Left ventricle myocardium superior (tissue), 1 donor: ENCODE measurements at places on chromosomes 3 and 15. TPM values are rescaled to one million over a fixed set of nuclear protein-coding genes. Genes with fewer than 3 reads are reported as not detected.

- no peak for DNase-seq
Measured at GRCh38 chr3:192042116-192042515, 581.2 kb downstream of the PYDC2 start.

- no peak for DNase-seq
Measured at GRCh38 chr15:74222240-74223119, 13.6 kb upstream of the CCDC33 start.

DNA sequence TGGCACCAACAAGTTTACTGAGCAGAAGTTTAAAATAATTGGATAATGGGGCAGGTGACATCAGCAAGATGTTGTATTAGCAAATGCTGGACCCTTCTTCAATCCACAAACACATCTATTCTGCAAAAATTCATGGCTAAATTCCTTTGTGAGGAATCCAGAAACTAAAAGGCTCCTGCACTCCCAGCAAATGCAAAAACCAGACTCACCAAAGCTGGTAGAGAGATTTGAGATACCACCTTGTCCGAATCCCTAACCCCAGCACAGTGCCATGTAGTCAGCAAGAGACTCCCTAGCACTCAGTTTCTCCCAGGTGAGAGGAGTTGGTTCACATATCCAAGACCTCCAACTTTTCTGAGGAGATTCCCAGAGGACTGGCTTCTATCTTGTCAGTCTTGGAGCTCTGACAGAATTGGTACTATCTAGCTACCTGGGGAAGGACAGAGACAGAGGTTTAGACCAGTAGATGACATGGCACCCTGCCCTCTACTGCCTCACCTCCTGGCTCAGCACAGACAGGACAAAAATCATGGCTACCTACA is 21.8 kb downstream of the GREM1 start:
- DNase-seq = no peak

GRCh38 chr3:188937389-188937788 is 234.4 kb upstream of the TPRG1 start:
- DNase-seq = no peak

DNA sequence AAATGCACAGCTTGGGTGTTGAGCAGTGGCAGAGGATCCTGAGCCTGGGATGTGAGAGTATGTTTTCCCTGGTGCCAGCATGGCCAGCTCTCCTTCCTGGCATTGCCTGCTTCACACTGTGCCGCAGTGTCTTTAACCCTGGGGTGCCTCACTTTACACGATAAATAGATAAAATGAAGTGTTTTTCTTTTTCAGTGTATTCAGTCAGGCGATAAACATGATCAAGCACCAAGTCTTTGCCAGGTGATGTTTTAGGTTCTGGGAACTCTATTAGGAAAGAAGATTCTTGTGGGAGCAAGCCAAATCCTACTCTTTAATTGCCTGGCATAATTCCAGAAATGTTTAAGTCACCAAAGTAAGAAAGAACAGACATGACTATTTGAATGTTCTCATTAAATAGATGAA is 14.0 kb downstream of the ABHD6 start:
- DNase-seq = no peak

DNA sequence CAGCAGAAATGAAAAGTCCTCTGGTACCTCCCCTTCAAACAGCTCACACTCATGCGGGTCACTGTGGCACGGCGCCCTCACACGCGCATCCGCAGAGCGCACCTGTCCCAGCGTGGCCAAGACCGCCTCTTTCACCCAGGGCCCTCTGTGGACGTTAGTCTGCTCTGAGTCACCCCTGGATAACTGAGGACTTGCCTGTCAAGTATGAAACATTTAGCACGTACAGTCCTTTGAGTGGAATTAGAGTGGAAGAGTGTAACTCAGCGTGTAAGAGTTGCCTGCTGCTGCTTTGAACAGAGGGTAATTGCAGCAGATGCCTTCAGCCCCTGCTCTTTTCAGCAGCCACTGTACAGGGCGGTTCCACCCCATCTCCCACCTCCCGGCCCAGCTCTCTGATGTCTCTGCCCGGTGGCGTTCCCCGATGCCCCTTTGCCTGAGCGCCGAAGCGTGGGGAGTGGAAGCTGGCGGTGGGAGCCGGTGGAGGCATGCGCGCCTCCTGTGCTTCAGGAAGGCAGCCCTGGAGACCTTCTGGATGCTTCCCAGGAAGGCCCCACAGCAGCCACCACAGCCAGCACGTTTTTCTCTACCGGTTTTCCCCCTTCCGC is 23.0 kb downstream of the CPN2 start:
- DNase-seq = no peak

DNA sequence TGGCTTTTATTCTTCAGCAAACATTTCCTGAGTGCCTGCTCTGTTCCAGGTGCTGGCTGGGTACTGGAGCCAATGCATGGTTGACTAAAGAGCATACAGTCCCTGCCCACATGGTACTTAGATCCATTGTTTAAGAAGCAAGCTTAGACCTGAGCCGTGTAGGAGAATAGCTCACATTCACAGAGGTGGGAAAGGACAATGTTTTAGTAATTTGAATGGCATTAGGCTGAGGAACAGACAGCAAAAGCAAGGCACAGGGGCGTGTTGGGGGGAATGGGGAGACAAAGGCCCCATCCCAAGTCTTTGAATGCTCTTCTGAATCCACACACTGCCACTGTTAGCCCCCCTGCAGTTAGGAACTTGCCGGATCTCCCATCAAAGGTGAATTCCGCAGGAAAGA is 388.2 kb upstream of the RGMA start:
- no peak for DNase-seq

DNA sequence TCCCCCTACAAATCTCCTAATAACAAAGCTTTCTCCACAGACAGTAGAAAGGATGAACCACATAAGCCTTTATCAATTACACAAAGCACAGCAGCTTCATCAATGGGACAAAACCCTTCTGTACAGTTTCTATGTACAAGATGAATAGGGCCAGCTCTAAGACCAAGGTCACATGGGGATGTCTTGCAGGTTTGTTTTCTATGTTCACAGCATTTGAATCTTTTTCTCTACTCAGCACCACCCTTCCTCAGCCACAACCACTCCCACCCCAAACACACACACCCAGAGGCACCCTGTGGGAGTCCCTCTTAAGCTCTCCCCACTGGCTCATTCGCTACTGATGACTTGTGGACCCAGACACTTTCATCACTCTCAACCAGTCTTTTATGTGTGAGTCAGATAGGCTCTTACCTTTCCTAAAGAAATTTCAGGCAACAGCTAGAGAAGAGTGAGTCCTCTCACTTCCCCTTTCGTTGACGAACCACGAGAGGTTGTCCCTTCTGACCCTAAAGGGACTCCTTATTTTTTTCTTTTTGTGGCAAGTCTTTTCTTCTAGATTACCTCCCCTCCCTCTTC is 57.9 kb downstream of the ARHGAP31 start:
- no peak for DNase-seq

GRCh38 chr3:1551741-1552140 is 458.9 kb downstream of the CNTN6 start:
- DNase-seq = no peak

DNA sequence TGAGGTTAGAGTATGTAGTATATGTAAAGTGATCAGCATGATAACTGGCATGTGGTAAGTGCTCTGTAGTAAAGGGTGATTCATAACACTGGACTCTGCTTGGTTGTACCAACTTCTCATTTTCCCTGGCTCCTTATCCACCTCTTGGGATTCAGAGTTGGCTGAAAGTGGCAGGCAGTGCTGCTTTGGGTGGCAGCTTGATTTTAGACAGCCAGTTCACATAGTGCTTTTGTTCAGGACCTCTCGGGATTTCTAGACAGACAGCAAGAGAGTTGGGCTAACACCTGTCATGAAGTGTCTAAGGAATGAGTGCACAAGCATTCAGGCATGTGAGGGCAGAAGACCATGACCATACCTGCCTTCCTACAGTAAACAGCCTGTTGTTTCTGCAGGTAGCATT is 69.0 kb downstream of the RBM6 start:
- no peak for DNase-seq

GRCh38 chr15:69673291-69673881 is 220.8 kb downstream of the RPLP1 start:
- DNase-seq = no peak

DNA sequence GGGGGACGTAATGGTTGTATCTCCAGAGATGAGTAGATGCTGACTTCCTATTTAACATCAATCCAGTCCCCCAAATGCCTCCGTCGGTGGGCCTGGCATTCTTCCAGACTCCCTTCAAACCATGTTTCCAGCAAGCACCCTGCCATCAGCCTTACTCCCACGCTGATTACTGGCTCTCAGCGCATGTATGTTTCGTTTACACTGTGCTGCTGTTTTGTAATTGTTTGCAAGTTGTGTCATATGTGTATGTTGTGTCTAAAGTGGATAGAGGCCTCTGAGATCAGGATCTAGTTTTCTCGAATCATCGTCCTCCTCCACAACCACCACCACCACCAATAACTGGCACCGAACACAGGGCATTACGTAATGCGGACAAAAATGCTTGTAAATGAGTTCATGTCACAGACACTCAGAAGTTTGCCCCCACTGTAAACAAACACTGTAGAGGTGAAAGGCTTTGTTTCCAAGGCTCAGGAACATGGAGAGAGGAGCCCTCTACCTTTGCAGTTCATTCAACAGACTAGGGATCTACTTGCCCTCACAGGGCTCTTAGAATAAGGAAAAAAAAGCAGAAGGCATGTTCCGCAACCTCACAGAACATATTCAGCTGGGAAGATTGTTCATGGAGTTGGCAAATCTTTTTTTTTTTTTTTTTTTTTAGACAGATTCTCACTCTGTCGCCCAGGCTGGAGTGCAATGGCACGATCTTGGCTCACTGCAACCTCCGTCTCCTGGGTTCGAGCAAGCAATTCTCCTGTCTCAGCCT is 46.1 kb upstream of the SEMA4B start:
- DNase-seq = no peak

DNA sequence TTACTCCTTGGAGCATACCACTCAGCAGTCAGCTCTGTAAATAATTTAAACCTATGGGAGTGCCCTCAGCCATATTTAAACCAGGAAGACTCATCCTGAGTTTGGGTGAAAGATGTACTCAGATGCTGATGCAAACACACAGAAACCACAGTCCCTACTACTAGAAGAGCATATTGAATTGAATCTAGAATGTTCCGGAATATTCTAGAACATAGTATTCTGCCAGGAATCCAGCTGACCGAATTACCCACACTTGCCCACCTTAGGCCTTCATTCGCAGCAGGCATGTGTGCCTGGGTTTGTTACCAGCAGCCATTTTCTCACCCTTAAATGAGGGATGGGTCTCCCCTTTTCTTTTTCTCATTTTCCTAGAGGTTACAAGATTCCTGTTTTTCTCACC is 202.4 kb upstream of the ICE2 start:
- DNase-seq = no peak

DNA sequence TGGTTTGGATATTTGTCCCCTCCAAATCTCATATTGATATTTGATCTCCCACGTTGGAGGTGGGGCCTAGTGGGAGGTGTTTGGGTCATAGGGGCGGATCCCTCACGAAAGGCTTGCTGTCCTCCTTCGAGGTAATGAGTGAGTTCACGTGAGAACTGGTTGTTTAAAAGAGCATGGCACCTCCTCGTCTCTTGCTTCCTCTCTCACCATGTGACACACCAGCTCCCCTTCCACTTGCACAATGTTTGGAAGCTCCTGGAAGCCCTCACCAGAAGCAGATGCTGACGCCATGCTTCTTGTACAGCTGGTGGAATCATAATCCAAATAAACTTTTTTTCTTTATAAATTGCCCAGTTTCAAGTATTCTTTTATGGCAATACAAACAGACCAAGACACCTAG is 38.6 kb downstream of the RFTN1 start:
- no peak for DNase-seq

DNA sequence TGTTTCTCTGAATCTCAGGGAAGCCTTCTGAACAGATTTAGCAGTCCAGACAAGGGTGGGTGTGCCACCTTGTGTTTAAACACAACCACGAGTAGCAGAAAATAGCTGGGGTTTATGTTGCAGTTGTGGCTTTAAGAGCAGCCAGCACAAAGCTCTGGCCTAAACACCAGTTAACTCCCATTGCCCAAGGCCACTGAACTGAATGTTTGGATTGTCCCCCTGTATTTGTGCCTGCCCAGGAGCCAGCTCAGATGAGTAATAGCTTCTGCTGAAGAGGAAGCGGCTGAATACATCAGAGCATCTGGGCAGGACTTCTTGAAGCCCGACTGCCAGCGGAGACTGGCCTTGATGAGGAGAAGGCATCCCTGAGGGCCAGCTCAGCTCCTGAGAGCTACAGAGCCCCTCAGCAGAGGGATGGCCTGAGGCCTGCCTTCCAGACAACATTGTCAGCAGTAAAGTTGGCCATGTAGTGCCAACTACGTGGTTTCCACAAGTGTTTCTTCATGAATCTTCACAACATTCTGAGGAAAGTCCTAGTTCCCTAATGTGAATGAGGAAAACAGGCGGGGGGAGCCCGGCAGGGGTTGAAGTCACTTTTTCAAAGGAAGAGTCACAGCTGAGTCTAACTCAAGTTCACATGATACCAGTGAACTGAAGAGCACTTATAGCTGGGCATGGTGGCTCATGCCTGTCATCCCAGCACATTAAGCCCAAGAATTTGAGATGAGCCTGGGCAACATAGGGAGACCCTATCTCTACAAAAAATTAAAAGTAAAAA is 65.8 kb upstream of the ZBTB38 start:
- no peak for DNase-seq

GRCh38 chr3:114428044-114428595 is 134.3 kb downstream of the TIGIT start:
- DNase-seq = no peak

CKMT1A gene
- 0.22 TPM for total RNA-seq

SCN11A gene
- not detected for total RNA-seq

DISP2 gene
- total RNA-seq = 5.2 TPM

LRCH3 gene
- total RNA-seq = 19.8 TPM

PLA2G4F gene
- 5.2 TPM for total RNA-seq

ALPK3 gene
- 118 TPM for total RNA-seq

CCR9 gene
- not detected for total RNA-seq

P3H2 gene
- 1.2 TPM for total RNA-seq

RPN1 gene
- total RNA-seq = 104 TPM

CP gene
- 2.2 TPM for total RNA-seq

NDN gene
- total RNA-seq = 35.5 TPM

GOLGA8K gene
- total RNA-seq = 0.74 TPM

EIF4E3 gene
- 55.7 TPM for total RNA-seq

CIDEC gene
- 2.5 TPM for total RNA-seq

CXCR6 gene
- 0.59 TPM for total RNA-seq
